ENCODE measurements at places on chromosomes 13 and 19.

GRCh38 chr13:102903659-102904407 lies 58.0 kb downstream of the ERCC5 start:
- no peak for DNase-seq

GRCh38 chr13:112545856-112546255 lies 42.1 kb downstream of the TUBGCP3 start:
- no peak for DNase-seq

GRCh38 chr13:77328819-77329132 lies 1.9 kb upstream of the MYCBP2 start:
- DNase-seq = no peak

- no peak for DNase-seq
These were observed 921 bp upstream of the POLD1 start for GRCh38 chr19:50383001-50383851.

DNA sequence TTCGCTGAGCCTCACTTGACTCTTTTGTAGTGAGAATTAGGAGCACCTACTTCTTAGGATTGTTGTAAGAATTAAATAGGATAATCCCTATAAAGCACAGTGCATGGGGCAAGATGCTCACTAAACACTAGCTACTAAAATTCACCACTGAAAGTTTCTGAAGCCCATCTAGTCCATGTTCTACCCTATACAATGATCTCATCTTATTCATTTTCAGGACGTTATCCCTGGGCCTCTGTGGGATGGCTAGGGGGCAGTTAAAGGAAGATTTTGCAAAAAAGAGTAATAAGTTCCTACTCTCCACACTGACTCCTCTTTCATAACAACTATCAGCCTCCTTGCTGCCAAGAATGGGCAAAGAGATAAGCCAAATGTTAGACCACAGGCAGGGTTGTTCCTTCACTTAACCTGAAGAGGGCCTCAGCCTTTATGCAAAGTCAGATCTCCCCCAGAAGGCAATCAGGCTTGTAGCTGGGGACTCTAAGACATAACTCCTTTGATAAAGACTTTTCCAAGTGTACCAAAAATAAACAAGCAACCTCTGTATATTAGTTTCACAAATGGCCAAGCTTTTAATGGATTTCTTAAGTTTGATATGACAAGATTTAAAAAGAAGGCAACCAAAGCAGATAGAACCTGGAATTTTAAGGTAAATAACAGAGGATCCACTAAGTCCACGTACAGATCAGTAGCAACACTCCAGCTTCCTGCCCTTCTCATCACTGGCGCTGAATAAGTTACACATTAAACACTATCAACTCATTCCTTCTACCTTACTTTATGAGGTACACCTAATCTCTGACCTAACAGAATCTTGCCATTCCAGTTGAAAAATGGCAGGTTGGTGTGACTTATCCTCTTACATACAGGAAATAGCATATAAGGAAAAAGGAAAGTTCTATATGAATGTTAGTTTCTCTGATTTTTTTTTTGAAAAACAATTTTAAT lies 44.4 kb downstream of the ELF1 start:
- no peak for DNase-seq

- DNase-seq = no peak
These were observed 224.7 kb downstream of the LHFPL6 start for GRCh38 chr13:39378306-39378705.

Measured in stimulated activated CD4-positive, alpha-beta T cell treated with anti-CD3 and anti-CD28 coated beads, Interleukin-12 subunit alpha, Interleukin-12 subunit beta, amount 100 ng/mL, for 48 hours (primary cell).